Fibroblast of the aortic adventitia (primary cell): ENCODE measurements at places on chromosomes 7 and 10.
A peak's percentile ranks its signal among the peaks of the same experiment; 100 is the strongest.

- DNase-seq, result no peak
These were observed 29.6 kb downstream of the HIBADH start for GRCh38 chr7:27633062-27633461.

GRCh38 chr10:129440247-129440646, 26.8 kb upstream of the MGMT start:
- no peak for DNase-seq

DNA sequence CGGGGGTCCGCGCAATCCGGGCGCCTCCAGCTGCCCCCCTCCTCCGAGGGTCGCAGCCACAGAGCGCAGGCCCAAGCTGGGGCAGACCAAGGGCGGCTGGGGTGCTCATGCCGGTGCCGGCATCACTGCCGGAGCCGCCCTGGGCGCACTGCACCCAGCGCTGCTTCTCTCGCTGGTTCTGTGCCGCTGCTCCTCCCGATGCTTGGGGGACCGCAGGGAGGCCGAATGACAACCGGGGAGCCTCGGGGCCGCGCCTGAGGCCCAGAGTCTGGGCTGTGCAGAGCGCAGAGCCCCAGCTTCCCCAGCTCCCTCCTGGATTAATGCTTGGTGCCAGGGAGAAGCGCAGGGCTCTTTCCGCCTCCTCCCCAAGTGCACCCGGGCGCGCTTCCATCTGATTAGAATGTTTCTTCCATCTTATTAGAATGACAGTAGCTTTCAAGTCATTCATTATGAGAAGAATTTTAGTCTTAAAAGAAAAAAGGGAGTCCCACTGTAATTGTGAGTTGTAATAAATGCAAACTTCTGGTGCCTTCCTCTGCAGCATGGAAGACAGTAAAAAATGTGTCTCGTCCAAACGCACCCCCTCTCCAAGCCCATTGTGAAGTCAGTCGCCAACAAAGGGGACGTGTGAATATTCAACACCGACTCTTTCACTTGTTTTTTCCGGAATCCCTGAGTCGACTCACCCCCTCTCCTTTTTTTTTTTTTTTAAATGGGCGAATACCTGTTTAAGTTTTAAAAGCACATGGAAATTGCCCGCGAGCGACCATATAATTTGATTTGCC, 19.5 kb upstream of the PTF1A start:
- no peak for DNase-seq

GRCh38 chr10:127267442-127267841, 71.1 kb upstream of the INSYN2A start:
- no peak for DNase-seq

DNA sequence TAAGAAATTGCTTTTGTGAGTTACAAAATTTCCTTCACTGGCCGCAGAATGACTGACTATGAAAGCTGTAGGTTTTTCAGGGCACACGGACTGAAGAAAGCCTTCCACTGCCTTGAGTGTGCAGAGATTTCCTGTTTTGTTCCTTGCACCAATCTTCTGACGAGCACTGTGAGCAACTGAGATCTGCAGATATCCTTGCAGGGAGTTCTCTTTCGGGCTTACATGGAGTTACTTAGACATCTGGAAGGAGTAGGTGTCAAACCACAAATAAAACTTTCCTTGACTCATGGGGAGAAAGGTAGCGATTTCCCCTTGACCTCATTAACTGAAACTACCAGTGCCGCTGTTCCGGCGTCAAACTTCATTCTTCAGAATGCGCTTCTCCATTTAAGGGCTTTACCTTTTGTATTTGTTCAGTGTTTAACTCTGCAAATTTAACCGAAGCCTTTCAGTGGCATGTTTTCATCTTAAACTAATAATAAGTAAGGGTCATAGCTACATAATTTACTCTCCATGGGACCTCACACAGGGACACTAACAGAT, 1175.3 kb downstream of the GATA3 start:
- DNase-seq, result no peak

DNA sequence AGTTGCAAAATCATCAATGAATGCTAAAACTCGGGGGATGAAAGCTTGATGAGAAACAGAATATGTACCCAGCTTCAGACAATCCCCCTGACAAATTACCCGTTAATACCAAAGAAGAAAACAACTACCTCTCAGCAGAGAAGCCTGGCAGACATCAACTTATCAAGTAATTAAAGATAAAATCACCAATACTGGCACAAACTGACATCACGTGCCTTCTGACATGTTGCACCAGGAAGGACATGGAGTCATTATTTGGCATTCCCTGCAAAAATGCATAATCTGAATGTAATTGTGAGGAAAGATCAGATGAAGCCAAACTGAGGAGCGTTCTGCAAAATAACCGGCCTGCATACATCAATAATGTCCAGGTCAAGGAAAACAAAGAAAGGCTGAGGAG, 7.7 kb downstream of the SLIT1 start:
- DNase-seq, result no peak

- no peak for DNase-seq
These were observed 142.4 kb downstream of the TCERG1L start for GRCh38 chr10:131169146-131169545.

DNA sequence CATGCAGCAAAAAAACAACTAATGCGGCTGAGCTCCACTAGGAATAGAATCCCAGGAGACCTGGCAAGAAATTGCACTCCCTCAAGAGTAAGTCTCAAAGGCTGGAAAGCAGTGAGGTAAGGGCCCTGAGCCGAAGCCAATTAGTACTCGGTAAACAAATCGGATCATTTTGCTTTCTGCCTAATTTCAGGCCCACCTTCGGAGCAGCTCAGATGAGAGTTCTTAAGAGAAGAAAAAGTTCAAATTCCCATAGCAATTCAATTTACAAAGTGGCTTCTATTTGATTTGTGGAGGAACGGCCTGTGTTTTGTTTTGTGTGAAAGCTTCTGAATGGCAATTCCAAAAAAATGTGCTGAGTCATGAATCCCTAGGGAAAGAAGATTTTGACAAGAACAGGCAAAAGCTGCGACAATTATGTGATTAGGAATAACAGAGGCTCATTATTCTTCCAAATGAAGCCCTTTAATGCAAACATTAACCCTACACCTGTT, 60.9 kb downstream of the SLC16A9 start:
- DNase-seq, result peak; percentile 65

DNA sequence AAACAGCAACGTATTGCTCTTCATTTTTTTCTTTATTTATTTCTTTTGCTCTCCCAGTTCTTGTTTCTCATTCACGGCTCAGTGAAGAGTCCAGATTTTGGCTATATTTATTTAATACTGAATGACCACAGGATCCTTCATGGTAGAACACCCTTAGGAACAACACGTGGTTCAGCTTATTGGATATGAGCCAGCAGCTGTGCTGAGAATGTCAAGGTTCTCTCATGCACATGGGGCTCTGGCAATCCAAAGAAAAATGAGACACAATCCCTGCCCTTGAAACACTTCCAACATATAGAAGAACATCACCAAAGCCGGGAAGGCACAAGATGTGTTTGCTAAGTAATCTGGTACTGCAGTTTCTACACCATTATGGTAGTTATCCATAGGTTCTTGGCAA, 852.9 kb downstream of the SORCS1 start:
- no peak for DNase-seq

DNA sequence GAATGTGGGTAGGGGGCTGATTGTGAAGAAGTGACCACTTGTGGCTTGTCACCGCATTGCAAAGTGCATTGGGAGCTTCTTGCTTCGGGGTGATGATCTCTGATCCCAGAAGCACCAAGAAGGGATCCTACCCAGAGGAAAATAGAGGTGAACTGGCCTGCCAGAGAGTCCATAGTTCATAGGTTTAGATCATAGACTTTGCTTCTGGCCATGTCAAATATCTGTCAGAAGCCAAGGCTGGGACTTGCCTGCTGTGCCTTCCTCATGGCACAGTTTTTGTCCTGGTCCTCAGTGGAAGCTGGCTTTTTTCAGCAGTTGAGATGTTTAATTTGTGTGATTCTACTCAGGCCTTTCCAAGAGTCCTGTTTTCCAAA, 1.1 kb downstream of the ZSWIM8 start:
- DNase-seq, result no peak

DNA sequence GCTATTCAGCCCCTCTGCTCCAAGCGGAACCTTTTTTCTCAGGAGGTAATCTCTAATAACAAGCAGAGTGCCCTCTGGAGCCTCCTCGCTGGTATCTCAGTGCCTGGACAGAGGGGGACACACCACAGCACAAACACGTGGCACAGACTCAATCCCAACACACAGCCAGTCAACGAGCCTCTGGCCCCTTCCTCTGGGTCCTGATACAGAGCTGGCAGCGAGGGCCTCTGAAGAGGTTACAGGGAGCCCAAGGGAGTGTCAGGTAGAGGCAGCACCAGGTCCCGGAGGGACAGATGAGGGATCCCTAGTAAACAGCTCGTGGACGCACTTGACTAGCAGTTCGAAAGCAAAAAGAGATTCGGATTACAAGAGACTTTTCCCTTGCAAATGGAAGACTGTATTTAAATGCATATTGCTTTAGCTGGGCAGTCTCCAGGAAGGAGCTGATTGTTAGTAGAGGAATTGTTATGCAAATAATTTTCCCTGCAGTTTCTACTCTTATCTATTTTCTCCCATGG, 14.1 kb downstream of the CXCL12 start:
- no peak for DNase-seq

- no peak for DNase-seq
These were observed 31.6 kb downstream of the IKZF1 start for GRCh38 chr7:50335795-50336754.

DNA sequence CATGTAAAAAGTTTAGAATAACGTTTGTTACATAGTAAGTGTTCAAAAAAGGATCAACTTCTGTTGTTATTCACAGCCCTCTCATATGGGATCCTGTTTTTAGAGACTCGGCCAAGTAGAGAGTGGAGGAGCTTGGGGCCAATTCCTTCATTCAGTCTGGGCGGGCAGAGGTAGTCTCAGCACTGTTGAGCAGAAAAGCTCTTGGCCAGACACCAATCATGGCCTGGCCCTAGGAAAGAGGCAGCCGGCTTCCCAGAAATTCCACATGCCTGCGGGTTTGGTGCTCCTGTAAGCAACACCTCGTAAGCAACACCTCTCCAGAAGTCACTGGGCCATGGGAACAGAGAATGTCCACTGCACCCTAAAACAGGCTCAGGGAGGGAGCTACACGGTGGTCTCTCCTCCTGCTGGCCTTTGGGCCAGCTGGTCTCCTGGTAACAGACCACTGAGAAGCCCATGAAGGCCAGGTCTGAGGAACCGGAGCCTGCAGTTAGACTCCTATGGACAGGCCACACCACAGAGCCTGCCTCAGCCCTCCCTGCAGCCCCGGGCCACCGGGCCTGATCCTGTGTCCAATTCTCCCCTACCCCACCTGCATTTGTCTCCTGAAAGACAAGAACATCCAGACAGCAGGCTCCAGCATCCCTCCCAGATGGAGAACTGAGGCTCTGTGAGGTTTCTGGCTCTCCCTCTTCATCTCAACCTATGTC, 149.1 kb downstream of the GRID1 start:
- DNase-seq, result no peak

GRCh38 chr7:132930881-132931280, 151.0 kb downstream of the CHCHD3 start:
- no peak for DNase-seq

DNA sequence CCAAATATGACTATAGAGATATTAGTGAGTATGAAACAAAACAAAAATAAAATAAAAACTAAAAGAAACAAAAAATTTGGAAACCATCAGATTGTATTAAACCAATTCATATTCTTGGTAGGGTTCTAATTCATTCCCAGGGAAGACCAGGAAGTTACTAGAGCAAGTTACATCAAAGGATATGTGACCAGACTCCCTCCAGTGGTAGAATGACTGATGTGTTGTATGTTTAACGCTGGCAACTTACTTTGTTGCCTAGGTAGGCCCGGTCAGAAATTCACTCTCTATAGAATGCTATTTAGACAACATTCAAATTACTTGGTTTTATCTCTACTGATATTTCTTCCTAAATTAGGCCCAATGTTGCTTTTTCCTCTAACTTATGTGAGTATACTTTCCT, 5.2 kb downstream of the PHYHIPL start:
- peak; percentile 72 for DNase-seq

DNA sequence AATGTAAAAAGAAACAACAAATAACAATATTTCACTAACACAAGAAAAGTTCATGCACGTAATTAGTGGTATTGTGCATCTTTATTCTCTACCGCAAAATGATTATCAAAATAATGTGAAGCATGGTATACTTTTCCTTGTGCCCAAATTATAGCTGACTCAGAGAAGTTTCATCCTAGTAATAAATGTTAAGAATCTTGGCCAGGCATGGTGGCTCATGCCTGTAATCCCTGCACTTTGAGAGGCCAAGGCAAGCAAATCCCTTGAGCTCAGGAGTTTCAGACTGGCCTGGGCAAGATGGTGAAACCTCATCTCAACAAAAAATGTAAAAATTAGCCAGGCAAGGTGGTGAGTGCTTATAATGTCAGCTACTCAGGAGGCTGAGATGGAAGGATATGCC, 105.0 kb downstream of the KMT2C start:
- DNase-seq, result peak; percentile 23

- DNase-seq, result no peak
These were observed 58.8 kb downstream of the LANCL2 start for GRCh38 chr7:55423891-55424290.

- no peak for DNase-seq
These were observed 203.2 kb upstream of the PHYHIPL start for GRCh38 chr10:58973235-58973595.

GRCh38 chr10:27153845-27154193, 365 bp downstream of the YME1L1 start:
- DNase-seq, result peak; percentile 25

DNA sequence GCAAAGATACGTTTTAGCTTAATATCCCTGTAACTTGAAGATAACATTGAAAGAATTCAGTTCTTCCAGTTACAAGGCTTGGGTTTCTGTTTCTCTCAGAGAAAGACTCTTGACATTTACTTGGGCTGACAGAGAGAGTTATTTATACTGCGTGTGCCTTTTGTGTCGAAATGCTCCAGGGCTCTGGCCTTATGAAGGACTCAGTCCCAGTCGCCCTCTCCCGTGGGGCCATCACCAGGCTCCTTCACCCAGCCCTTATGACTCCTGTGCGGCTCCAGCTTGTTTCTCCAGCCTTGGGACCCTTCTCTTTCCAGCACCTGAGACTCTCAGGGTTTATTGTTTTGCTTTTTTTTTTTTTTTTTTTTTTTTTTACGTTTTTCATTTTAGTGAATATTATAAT, 242.3 kb upstream of the DKK1 start:
- no peak for DNase-seq

DNA sequence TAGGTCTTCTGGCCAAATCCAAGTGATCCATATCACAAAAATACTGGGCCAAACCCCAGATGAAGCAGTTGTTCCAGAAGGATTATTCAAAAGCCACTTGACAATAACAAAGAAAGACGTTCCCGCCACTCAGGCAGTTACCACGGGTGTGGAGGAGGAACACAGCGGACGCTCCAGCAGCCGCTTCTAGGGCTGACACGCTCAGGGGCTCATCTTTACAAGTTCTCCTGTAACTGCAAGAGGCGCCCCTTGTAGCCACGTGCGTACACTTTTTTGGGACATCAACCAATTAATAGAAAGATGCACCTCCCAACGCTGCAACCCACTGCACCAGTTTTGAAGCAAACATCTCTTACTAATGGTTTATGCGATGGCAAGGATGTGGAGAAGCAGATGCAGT, 159.4 kb downstream of the GRID1 start:
- no peak for DNase-seq

GRCh38 chr10:75770626-75771081, 339.2 kb downstream of the LRMDA start:
- peak; percentile 75 for DNase-seq
